ENCODE measurements at places on chromosomes 4 and X. TPM values are rescaled to one million over a fixed set of nuclear protein-coding genes. Genes with fewer than 3 reads are reported as not detected.

The FOXR2 gene
- total RNA-seq = not detected

The SH3D19 gene
- 19.8 TPM for total RNA-seq

The NPFFR2 gene
- not detected for total RNA-seq

The MAGEA1 gene
- not detected for total RNA-seq

The ENPP6 gene
- not detected for total RNA-seq

The ANOS1 gene
- 0.18 TPM for total RNA-seq

The AFF1 gene
- total RNA-seq = 23.9 TPM

The RNF128 gene
- total RNA-seq = 5.0 TPM

The CLIC2 gene
- total RNA-seq = 0.80 TPM

The SHOX gene
- not detected for total RNA-seq

The HDX gene
- 5.3 TPM for total RNA-seq

The ADGRG2 gene
- 2.0 TPM for total RNA-seq

The IQSEC2 gene
- total RNA-seq = 38.8 TPM

The PGAM4 gene
- not detected for total RNA-seq

The TMSB15A gene
- 2.3 TPM for total RNA-seq

The WFS1 gene
- total RNA-seq = 67.5 TPM

The SPIN2A gene
- 1.3 TPM for total RNA-seq

The MAGEA11 gene
- not detected for total RNA-seq

The TKTL2 gene
- not detected for total RNA-seq

The SOX3 gene
- not detected for total RNA-seq

The CT45A8 gene
- not detected for total RNA-seq

The HPGDS gene
- not detected for total RNA-seq

The HSFX4 gene
- total RNA-seq = not detected

The FRMD7 gene
- total RNA-seq = not detected

The ODAM gene
- total RNA-seq = not detected

The FRG2 gene
- total RNA-seq = not detected

The CT45A10 gene
- total RNA-seq = not detected

The MAGEB2 gene
- total RNA-seq = 0.10 TPM

The PABPC1L2B gene
- not detected for total RNA-seq

The PPP4R3C gene
- total RNA-seq = not detected

The TMPRSS11D gene
- total RNA-seq = not detected

The CTPS2 gene
- 3.8 TPM for total RNA-seq

The MAGEA10 gene
- total RNA-seq = not detected

The CD40LG gene
- total RNA-seq = not detected

The SEPSECS gene
- 4.0 TPM for total RNA-seq

The CENPVL1 gene
- not detected for total RNA-seq

The ARAF gene
- total RNA-seq = 87.9 TPM

The TKTL1 gene
- not detected for total RNA-seq

The KIT gene
- total RNA-seq = 1.5 TPM

The PWWP3B gene
- not detected for total RNA-seq

The ADH4 gene
- total RNA-seq = 0.10 TPM

The LEF1 gene
- total RNA-seq = 0.54 TPM

The IL21 gene
- total RNA-seq = not detected

The CNKSR2 gene
- total RNA-seq = not detected

The EBP gene
- 157 TPM for total RNA-seq

The ETDB gene
- total RNA-seq = not detected

The CXCL6 gene
- 0.33 TPM for total RNA-seq

The CT55 gene
- not detected for total RNA-seq

The CABS1 gene
- not detected for total RNA-seq

The SYTL5 gene
- 0.08 TPM for total RNA-seq

The FBXL5 gene
- total RNA-seq = 20.2 TPM

The DIPK2B gene
- not detected for total RNA-seq
